Fibroblast of the conjunctiva (primary cell): ENCODE measurements at places on chromosomes 16 and 17.

- DNase-seq: no peak
Observed at GRCh38 chr16:67517661-67518423, 10.8 kb upstream of the RIPOR1 start.

DNA sequence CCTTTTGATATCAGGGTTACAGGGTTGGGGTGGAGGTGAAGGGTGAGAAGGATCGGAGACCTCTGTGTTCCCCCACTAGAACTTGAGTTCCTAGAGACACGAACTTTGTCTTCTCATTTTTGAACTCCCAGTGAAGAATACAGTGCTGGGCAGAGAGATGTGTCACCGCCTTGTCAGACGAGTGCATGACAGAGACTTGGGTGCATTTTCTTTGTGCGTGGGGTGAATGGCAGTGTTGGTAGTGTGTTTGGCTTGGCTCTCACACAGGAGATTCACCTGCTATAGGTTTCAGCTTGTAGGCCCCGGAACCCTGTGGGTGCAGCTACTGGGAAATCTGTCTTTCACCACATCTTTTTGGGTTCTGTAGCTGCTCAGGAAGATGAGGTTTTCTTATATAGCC, 40.0 kb upstream of the CCR7 start:
- no peak for DNase-seq

- no peak for DNase-seq
Observed at GRCh38 chr17:2485543-2485942, 26.1 kb downstream of the METTL16 start.

GRCh38 chr16:65547772-65548446, 426.0 kb upstream of the CDH11 start:
- peak; percentile 71 for DNase-seq

GRCh38 chr16:31083981-31084380, 4.8 kb downstream of the PRSS53 start:
- no peak for DNase-seq
